Activated CD8-positive, alpha-beta T cell treated with anti-CD3 and anti-CD28 coated beads, Interleukin-2, amount 10 ng/mL, durations not matched to agents 7 days and 5 days (primary cell): ENCODE measurements at places on chromosomes 5 and 9.

DNA sequence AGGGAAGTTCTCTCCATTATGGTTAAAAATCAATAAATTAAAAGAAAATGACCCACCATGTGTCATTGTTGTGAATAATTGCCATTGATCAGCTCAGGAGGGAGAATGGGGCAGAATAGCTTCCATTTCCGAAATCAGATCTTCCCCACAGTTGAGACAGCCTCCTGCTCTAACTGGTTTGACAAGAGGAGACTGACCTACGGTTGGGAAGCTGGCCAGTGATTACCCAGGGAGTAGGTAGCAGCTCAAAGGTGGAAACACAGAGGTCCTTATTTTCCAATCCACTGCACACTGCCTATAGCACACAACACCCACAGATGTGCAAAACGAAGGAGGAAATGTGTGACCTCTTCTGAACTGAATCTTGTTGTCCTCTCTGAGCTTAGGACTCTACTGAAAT lies 69.0 kb upstream of the DAPK1 start:
- no peak for DNase-seq

DNA sequence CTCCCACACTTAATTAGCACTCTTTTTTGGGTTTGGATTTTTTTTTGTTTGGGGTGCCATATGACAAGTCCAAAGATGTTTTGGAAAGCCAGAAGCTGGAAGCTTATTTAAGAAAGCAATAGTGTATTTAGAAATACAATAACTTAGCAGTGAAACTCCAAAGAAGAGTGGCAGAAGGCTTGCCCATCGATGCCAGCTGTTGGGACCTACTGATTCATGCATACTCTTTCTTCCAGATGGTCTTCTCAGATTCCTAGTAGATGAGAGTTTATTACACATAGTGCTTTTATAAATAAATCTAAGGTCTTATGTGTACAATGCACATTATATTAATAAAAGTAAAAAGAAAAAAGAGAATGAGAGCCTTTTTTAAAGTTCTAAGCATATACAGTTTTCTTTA lies 374.6 kb downstream of the OSTF1 start:
- DNase-seq = no peak

GRCh38 chr9:131473198-131473885 lies 29.4 kb upstream of the POMT1 start:
- no peak for DNase-seq

- no peak for DNase-seq
These were observed 7.9 kb upstream of the C1QTNF2 start for GRCh38 chr5:160378330-160378729.

GRCh38 chr9:131227112-131227958 lies 49.0 kb downstream of the FAM78A start:
- no peak for DNase-seq

DNA sequence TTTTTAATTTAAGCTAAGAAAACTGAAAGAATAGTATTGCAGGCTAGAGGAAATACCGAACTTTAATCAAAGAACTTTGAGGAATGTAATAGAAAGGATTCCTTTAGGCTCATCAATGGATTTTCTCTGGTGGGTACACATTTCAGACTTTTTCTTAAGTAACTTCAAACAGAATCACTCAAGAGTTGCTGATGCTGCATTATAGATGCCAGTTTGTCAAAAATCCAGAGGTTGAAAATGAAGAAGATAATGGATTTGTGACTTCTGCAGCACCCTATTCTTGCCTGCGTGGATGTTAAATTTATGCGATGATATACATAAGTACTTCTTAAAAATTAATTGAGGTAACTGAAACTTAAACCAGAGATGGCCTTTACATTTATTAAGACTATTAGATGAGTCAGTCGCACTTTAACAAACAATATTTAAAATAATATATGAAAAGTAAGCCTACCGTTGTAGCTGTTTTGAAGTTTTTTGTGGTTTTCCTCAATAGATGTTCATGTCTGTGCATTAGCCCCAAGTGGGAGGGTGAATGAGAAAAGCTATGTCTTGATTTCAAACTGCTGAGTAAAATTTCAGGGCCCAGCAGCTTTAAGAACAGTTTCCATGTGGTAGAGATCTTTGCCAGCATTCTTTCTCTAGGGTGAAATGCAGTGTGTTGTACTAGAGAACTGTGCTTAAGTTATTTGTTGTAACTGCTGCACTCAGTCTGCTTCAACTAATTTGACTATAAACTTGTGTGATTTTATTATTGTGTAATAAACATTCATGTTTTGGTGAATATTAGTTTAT lies at the start of gene OGN:
OGN (minus strand) TSS at position 537 of the 795 bp plus-strand sequence. CDS start 1,171 bp downstream, outside the sequence.
- DNase-seq = no peak

GRCh38 chr9:128438343-128439109 lies 17.3 kb upstream of the ODF2 start:
- DNase-seq = peak; percentile 88

DNA sequence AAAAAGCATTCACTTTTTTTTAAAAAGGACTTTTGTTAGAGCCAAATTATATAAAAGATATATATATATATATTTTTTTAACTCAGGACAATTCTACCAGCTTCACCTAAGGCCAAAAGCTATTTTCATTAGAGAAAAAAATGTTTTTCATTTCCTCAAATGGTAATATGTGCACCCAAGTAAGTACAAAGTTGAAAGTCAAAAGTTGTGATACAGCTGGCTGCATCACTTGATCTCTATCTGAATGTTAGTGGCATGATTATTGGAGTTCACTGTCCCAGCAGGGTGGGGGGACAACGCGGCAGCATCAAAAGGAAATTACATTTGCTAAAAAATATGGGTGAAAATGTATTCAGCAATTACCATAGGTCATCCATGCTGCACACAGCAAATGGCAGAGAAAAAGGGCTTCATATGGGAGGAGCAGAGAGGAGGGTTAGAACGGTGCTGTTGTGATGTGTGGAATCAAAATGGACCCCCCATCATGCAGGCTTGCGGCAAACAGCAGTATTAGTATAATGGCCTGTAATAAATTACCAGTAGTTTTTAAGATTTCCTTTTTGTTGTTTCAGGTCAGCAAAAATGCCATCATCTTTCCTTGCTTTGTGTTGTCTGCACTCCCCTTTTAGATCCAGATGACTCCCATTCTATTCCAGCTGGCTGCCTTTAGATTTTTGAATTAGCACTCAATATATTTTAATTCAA lies 253.7 kb downstream of the MAT2B start:
- no peak for DNase-seq

DNA sequence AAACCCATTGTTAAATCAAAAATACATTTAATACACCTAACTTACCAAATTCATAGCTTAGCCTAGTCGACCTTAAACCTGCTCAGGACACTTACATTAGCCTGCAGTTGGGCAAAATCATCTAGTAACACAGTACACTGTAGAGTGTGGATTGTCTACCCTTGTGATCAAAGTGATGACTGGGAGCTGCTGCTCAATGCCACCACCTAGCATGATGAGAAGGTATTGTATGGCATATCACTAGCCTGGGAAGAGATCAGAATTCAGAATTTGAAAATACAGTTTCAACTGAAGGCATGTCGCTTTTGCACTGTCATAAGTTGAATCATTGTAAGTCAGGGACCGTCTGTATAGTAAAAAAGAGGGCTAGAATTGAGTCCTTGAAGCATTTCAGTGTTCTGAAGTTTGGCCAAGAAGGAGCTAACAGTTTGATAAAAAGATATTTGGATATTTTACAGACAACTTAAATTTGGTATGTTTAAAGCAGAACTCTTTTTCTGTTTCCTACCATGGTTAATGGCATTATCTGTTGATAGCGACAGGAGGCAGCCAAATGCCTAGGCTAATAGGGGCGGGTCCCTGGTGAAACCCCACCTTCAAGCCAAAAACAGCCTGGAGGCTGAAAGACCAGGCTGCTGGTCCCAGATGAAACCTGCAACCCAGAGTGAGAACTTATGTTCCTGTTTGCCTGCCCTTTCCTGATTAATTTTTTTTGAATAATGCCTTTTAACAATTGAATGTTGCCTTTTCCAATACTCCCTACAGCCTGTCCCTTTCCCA lies 23.0 kb downstream of the SMIM15 start:
- no peak for DNase-seq

DNA sequence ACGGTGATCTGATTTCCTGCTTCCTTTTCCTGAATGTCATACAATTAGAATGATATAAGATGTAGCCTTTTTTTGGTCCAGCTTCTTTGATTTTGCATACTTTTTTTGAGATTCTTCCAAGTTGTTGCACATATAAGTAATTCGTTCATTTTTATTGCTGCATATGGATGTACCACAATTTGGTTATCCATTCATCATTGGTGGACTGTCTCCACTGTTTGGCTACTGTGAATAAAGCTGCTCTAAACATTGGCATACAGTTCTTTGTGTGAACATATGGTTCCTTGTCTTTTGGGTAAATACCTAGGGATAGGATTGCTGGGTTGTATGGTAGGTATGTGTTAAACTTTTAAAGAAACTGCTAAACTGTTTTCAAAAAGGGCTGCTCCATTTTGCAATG lies 52.6 kb downstream of the OR1J1 start:
- no peak for DNase-seq

- no peak for DNase-seq
These were observed 161.3 kb upstream of the IRX2 start for GRCh38 chr5:2912741-2913140.

DNA sequence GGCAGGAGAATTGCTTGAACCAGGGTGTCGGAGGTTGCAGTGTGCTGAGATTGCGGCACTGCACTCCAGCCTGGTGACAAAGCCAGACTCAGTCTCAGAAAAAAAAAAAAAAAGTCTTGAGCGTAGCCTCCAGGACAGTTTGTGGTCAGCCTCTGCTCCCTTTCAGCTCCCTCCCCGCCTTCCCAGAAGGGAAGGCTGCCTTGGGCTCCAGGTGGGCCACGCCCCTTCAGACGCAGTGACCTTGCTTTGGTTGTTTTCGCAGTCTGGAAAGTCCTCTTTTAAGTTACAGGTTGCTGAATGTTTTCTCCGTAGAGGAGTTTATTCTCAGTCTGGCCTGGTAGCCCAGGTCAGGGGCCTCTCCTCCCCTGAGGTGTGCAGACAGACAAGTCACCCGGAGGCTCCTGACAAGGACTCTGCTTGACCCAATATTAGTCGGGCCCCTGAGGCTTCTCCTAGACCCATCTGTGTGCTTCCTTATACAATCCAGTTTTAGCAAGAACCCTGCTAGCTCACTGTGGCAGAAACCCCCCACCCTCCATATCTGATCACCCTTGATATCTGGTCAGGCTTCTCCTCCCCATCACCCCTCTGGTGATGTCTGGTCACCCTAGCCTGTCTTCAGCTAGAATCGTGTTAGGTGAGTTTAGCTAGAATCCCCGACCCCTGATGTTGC lies 31.6 kb upstream of the N4BP3 start:
- no peak for DNase-seq

DNA sequence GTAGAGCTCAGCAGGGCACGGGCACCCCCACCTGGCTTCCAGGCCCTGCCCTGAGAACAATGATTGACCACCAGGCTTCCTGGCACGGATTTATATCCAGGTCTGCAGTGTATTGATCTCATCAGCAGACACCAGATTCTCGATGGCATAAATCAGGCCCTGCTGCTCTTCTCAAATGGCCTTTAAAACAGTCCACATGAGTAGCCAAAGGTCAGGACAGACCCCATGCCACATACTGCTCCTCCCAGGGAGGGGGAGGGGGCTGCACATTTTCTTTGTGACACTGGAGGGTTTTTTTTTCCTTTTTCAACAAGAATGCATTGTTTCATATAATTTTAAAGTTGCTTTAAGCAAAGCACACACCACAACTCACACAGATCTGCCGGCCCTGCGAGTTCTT lies 85.4 kb downstream of the SEMA4D start:
- no peak for DNase-seq

DNA sequence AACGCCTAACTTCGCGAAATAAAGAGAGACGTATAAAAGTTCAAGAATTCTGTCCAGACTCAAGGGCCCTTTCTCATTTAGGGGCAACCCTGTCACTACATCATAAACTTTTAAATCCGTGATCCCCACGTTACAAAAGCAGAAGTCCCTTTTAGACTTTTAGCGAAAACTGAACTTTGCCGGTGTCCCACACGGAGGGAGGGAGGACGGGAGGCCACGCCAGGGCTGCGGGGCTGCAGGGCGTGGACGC lies 515 bp upstream of the F2R start:
- DNase-seq = no peak

DNA sequence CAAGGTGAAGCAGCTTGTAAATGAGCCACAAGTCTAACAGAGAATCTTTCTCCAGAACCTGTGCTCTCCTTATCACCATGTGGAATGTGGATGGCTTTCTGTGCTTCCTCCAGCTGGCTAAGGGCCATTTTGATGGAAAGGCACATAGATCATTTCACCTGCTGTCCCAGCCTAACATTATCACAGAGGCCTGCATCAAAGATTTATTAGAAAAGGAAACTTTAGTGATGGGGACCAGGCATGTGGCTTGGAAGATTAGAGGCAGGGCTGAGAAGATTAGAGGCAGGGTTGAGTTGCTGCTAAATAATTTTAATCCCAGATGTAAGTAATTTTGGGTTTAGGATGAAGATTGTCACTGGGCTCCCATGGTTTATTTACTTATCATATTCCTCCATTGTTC lies 6.3 kb downstream of the SPEF2 start:
- DNase-seq = no peak
